Muscle of back (tissue), 13 donors: ENCODE measurements at places on chromosomes 1 and 21. TPM values are rescaled to one million over a fixed set of nuclear protein-coding genes. Genes with fewer than 3 reads are reported as not detected.

DNA sequence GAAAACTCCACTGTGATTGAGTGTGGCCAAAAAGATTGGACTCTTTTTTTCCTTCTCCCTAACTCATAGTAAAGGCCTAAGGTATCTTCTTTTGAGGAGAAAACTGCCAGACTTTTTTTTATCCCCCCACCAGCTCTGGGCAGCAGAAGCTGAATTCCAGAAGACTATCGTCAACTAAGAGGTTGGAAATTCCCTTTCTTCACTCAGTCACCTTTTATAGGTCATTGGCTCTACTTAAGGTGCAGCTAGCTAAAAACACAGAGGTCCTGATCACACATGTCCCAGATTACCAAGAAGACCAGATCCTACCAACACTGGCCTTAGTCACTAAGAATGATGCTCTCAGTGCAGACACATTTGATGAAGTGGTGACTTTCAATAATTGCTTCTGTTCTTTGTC, 1441.2 kb downstream of the PLA2G4A start:
- DNase-seq, result no peak

- DNase-seq, result no peak
These were observed 16.3 kb upstream of the PTTG1IP start for GRCh38 chr21:44889625-44890337.

DNA sequence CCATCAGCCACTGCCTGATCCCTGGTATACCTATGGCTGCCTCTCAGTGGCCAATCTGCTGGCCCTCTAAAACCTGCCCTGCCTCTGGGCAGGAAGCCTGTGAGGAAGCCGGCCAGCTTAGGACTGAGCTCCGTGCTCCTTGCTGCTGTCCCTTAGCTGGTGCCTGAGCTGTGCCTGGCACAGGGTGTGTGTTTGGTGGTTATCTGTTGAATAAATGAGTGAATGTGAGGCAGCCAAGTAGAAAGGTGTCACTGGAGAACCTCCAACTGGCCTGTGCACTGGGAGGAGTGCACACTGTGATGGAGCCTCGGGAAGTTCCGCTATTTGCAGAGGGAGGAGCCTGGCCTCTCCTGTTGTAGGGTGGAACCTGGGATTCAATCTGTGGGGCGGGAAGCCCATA, 63.4 kb upstream of the STUM start:
- no peak for DNase-seq

- no peak for DNase-seq
These were observed 182.7 kb downstream of the KCNH1 start for GRCh38 chr1:210951279-210951678.

DNA sequence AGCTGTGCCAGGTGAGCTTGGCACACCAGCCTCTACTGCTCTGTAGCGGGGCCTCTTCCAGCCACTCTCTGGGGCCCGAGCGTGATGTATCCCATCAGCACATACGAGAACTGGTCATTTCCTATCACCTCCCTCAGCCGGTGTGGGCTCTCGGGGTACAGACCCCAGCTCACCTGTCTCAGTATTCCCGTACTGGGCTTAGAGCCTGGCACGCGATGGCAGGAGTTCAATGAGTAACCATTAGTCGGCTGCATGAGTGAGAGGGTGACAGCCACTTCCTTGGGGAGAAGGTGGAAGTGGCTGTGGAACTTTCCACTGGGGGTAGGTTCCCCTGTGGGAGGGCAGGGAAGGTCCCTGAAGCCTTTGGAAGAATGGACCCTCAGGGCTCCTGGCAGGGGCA, 46.1 kb downstream of the ECE1 start:
- no peak for DNase-seq

- DNase-seq, result no peak
These were observed 50.2 kb upstream of the KIF1B start for GRCh38 chr1:10160173-10160572.

GRCh38 chr1:162910161-162910560, 49.2 kb upstream of the CCDC190 start:
- no peak for DNase-seq

GRCh38 chr1:156896490-156897033, 3.0 kb downstream of the PEAR1 start:
- peak; percentile 88 for DNase-seq

DNA sequence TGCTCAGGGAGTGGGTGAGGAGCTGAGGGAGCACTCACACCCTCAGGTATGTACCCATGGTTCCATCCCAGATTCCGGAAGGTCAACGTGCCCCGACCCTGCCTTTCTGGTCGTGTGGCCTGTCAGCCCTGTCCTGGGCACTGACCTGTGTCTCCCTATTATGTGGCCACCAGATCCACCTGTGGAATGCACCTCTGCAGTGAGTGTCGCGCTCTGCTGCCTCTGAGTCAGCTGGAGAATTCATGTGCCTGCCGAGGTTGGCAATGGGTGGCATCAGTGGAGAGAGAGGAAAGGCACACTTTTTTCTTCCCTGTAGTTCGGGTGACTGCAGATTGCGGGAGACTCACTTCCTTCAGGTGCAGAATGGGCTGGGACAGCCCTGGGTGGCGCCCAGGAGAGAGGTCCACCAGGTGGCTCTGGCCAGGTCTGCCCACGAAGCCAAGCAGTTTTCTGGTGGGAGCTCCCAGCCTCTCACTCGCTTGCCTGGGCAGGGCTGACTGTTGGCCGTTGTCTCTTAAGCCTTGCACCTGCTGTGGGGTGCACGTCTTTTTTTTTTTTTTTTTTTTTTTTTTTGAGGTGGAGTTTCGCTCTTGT, 176.1 kb upstream of the TMEM51 start:
- DNase-seq, result no peak

DNA sequence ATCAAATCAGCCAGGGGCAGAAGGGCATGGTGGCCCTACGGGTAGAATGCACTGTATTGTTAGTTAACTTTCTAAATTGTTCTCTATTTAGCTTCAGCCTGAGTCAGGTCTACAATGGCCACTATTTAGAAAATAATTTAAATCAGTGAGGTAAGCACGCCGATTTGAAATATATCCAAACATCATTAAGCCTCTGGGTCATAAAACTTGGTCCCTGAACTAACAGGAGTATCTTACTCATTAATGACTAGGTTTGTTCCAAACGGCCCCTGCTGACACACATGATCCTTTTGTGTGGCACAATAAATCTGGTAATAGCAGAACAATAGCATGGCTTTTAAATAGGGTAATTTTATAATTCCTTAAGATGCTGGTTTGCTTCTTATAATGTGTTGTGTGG, 48.4 kb downstream of the STX6 start:
- DNase-seq, result no peak

DNA sequence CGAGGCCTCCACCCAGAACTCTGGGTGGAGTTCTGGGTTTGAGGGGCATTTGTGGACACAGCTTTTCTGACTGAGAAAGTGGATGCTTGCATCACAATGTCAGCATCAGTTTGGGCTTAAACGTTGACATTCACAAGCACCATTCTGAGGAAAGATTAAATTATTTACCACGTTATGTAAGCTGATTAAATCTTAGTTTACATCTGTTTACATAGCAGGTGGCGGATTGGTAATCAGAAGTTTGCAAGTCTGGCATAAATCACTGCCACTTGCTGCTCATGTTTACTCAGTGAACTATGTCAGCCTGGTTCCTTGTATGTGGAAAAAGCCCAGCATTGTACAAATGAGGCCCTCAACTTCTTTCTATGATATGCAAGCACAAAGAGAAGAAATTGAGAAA, 310.1 kb downstream of the PAPPA2 start:
- DNase-seq, result no peak

- DNase-seq, result no peak
These were observed 20.1 kb upstream of the ADAR start for GRCh38 chr1:154628121-154628405.

The VWA1 gene
- polyA plus RNA-seq, result 45.0 TPM

The BNIPL gene
- polyA plus RNA-seq, result 0.23 TPM

The IL6R gene
- polyA plus RNA-seq, result 4.2 TPM

The TNFRSF9 gene
- polyA plus RNA-seq, result 0.06 TPM

The RAP1GAP gene
- 1.5 TPM for polyA plus RNA-seq

The PTGER3 gene
- polyA plus RNA-seq, result 2.3 TPM

The TSPAN2 gene
- polyA plus RNA-seq, result 17.9 TPM
